ENCODE measurements at places on chromosomes 3 and 15.

GRCh38 chr3:191235331-191236314 lies 36.6 kb downstream of the OSTN start:
- DNase-seq = no peak

GRCh38 chr15:76327191-76328105 lies 9.1 kb upstream of the ISL2 start:
- no peak for DNase-seq

GRCh38 chr3:71454512-71455403 lies 128.8 kb downstream of the FOXP1 start:
- DNase-seq = no peak

DNA sequence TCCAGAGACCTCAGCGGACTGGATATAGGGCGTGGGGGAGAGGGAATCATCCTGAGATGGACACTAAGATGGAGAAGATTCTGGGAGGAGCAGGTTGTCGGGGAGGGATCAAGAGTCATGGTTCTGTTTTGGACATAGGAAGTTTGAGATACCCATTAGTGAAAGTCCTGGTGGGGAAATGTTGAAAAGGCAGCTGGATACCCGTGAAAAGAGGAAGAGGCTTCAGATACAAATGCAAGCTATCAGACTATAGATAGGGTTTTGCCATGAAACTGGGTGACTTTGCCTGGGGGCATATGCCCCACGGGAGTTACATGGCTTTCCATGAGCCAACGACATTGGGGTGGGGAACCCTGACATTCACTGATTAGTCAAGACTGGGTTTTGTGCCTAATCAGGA lies 1.1 kb upstream of the GPR62 start:
- no peak for DNase-seq

GRCh38 chr3:105495021-105495420 lies 128.3 kb downstream of the ALCAM start:
- no peak for DNase-seq

- peak; percentile 47 for DNase-seq
Observed at GRCh38 chr3:99659032-99659431, 20.6 kb downstream of the COL8A1 start.

DNA sequence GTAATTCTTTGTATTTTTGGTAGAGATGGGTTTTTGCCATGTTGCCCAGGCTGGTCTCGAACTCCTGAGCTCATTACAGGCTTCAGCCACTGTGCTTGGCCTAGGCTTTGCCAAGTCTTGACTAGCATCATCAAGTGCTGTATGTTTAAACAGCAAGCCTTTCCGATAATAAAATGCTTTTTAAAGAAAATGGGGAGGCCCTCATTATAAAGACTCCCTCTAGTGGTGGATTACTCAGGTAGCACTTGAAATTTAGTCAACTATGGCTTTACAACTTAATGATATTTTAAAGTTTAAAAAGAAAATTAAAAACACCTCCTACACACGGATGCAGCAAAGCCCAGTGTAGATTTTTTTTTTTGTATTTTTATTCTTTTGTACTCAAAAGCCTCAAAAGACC lies 213.6 kb downstream of the GAP43 start:
- no peak for DNase-seq

GRCh38 chr3:176041812-176042211 lies 1155.5 kb downstream of the TBL1XR1 start:
- DNase-seq = no peak

DNA sequence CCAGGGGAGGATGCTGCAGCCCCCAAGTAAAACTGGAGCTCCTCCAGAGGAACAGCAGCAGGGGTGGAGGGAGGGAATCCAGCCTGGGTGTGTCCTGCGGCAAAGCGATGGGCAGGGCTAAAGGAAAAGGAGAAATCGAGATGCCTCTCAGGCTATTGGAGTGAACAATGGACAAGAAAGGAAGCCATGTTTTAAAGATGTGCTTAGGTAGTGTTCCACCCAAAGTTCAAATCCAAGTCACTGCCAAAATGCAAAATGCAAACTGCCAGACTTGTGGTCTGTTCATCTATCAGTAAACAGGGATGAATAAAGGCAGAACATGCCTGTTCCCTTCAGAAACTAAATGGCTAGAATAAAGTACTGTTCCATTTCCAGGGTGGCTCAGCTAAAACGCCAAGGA lies 197.5 kb upstream of the NSMCE3 start:
- DNase-seq = no peak

- no peak for DNase-seq
Observed at GRCh38 chr15:69272891-69273290, 25.8 kb upstream of the PAQR5 start.

GRCh38 chr3:193292386-193292785 lies 51.4 kb downstream of the PLAAT1 start:
- no peak for DNase-seq

DNA sequence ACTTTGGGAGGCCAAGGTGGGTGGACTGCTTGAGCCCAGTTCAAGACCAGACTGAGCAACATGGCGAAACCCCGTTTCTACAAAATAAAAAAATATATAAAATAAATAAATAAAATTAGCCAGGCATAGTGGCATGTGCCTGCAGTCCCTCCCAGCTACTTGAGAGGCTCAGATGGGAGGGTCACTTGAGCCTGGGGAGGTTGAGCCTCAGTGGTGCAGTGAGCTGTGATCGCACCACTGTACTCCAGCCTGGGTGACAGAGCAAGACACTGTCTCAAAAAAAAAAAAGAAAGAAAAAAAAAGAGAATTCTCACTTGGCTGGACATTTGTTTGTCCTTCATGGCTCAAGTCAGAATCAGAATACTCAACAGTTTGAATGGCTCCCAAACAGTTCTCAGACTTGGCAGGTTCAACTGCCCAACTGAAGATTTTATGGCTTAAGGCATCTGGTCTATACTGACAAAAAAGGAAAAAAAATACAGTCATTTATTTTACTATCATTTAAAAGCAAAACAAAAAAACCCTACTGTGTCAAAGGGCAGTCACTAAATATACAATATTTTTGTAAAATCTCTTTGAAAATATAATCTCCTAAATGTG lies 106.6 kb downstream of the FBXL22 start:
- DNase-seq = no peak

- DNase-seq = peak; percentile 11
Observed at GRCh38 chr3:134640872-134641470, 9.9 kb downstream of the KY start.

DNA sequence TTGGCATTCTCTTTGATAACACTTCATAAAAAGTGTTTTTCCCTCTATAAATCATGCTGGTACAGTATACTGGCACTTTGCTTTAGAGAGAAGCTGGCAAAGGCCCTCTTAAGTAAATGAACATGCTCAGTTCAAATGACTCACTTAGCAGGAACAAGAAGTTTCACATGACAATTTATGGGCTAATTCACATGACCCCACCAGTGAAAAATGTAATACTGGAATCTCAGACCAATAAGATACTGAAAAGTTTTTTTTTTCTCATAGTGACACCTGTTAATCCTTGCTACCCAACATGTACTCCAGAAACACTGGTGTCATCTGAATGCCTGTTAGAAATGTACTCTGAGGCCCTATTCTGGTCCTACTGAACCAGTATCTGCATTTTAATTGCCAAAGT lies 13.9 kb downstream of the BTBD1 start:
- DNase-seq = no peak

DNA sequence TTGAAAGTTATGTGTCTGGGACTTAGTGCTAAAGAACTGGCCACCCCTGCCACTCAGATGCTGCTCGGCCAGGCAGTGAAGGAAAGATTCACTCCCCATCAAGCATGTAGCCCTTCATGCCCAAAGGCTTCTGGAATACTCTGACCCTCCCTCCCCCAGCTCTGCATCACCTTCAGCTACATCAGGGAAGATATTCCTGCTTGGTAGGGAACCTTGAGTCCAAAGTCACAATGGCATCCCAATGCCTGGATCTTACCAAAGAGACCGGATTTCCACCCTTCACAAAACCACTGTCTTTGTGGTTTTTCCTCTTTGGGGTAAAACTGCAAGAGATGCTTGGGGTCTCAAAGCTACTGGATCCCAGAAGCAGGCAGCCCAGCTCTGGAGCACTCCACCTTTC lies 18.2 kb upstream of the BCL2A1 start:
- no peak for DNase-seq

DNA sequence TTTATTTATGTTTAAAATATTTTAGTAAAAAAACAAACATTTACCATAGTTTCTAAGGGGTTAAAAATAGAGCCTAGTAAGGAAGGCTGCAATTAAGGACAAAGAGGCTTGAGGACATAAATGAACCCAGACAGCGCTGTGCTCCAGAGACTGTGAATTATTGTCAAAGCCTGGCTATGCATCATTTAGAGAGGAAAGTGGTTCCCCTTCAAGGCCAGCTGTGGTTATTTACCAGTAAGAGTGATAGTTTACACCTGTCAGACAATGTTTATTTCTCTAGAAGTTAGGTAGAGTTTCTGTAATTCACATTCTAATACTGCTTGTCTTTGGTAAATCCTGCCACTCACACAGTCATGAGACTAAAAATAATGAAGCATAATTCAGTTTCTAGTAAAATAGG lies 32.4 kb upstream of the PIK3R4 start:
- DNase-seq = no peak

- DNase-seq = peak; percentile 32
Observed at GRCh38 chr15:50241684-50242450, 23.7 kb downstream of the HDC start.

DNA sequence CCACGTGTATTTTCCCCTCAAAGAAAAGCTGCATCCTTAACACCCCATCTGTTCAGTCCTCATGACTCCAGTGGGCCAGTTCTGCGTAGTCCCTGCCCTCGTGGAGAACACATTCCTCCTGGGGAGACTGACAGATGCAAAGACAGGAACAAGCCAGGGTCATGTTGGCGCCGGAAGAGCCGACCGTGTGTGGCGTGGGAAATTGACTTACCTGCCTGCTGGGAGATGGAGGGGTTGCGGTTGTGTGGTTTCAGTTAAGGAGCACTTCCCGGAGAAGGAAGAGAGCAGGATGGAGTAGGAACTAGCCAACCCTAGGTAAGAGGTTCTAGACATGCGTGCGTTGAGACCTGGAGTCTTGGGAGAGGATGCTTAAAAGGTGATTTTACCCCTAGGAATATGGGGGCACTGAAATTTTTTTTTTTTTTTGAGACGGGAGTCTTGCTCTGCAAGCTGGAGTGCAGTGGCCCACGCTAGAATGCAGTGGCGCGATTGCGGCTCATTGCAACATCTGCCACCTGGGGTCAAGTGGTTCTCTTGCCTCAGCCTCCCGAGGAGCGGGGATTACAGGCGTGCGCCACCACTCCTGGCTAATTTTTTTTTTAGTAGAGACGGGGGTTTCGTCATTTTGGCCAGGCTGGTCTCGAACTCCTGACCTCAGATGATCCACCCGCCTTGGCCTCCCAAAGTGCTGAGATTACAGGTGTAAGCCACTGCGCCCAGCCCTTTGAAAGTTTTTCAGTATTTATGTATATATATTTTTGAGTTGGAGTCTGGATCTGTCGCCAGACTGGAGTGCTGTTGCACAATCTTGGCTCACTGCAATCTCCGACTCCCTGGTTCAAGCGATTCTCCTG lies 1.4 kb downstream of the VHL start:
- DNase-seq = peak; percentile 32

DNA sequence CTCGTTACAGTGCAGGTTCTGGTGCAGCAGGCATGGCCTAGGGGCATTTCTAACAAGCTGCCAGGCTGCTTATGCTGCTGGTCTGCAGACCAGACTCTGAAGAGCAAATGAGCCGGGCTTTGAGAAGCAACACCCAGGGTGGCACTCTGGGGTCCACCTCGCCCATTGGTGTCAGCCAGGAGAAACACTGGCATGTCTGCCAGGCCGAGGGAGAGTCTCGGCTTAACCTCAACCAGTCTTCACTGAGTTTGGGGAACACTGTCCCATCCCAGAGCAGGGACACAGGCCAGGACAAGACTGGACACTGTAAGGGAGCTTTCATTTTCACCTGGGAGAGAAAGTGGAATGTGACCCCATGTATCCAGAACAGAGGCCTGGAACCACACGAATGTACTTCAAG lies 93.4 kb downstream of the TOP2B start:
- DNase-seq = no peak

- DNase-seq = no peak
Observed at GRCh38 chr15:99536422-99537040, 29.3 kb upstream of the MEF2A start.
